Endothelial cell of umbilical vein (primary cell): ENCODE measurements at places on chromosomes 7 and 10. TPM values are rescaled to one million over a fixed set of nuclear protein-coding genes. Genes with fewer than 3 reads are reported as not detected.

The AGAP9 gene
- 8.9 and 14.4 TPM in 2 replicates for total RNA-seq

The ENTPD1 gene
- total RNA-seq, result 23.0 and 27.0 TPM in 2 replicates

The GRM8 gene
- not detected in 2 replicates for total RNA-seq

The STOX1 gene
- total RNA-seq, result 0.20 and 0.48 TPM in 2 replicates

The LBX1 gene
- not detected in 2 replicates for total RNA-seq

The HGF gene
- total RNA-seq, result 0.15 and 0.35 TPM in 2 replicates

The ESYT2 gene
- total RNA-seq, result 40.6 and 46.6 TPM in 2 replicates

The DHX32 gene
- 29.6 and 31.9 TPM in 2 replicates for total RNA-seq

The PAX4 gene
- total RNA-seq, result not detected in 2 replicates

The NUTM2B gene
- 0.14 and 0.86 TPM in 2 replicates for total RNA-seq

The MBL2 gene
- total RNA-seq, result not detected in 2 replicates

- H3K4me1 ChIP-seq, result no peaks in the 10 kb centered on the region
- DNase-seq, result no peak
- no peak overlapping the region for H3K27ac ChIP-seq
- no peaks in the 10 kb centered on the region for H3K27me3 ChIP-seq
- no peaks in the 10 kb centered on the region for H3K36me3 ChIP-seq
These were observed 519.6 kb downstream of the REEP3 start for GRCh38 chr10:64040781-64041180.

GRCh38 chr7:139777133-139777891 is 486 bp downstream of the HIPK2 start:
- peak overlapping the region; percentile 99 for H3K4me3 ChIP-seq
- H3K27ac ChIP-seq, result peak overlapping the region; percentile 74
- DNase-seq, result no peak
- H3K4me1 ChIP-seq, result peaks cover 23% of the 10 kb centered on the region

DNA sequence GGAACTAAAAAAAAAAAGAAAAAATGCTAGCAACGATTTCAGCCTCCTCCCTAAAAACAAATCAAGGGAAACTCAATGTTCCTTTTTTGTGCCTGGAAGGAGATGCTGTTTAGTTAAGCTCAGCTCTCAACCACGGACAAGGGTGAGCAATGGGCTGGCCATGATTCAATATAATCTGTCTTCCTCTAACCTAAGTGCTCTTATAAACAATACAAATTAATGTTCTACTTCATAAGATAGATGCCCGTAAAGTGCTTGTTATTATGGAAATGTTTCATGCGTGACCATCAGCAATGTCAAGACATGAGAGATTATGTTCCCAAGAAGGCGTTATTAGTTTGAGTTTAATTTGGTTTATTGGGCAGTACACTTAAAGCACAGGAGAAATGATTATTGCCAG is 320.3 kb downstream of the SFMBT2 start:
- no peak overlapping the region for H3K4me3 ChIP-seq
- DNase-seq, result no peak
- no peak overlapping the region for H3K27ac ChIP-seq
- no peaks in the 10 kb centered on the region for H3K36me3 ChIP-seq

DNA sequence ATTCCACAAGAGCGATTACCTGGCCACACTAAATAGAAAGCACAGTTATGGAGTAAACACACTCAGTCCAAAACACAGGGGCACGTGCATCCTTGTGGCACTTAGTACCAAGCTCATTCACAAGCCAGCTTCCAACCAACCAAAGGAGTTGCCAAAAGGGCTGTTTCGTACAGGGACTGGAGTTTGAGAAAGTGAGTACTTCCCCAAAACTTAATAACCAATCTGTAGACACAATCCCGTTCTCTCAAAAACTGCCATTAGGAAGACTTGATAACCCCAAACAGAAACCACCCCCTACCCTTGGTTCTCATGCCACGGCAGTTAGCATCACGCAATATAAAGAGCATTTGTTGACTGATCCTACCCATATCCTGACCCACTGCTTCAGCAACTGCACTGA is 166.2 kb upstream of the ASAH2 start:
- H3K4me3 ChIP-seq, result peak overlapping the region; percentile 86
- H3K36me3 ChIP-seq, result no peaks in the 10 kb centered on the region
- H3K27ac ChIP-seq, result no peak overlapping the region
- H3K4me1 ChIP-seq, result peaks cover 14% of the 10 kb centered on the region
- no peak for DNase-seq

GRCh38 chr7:98681951-98682350 is 64.9 kb downstream of the NPTX2 start:
- H3K4me1 ChIP-seq, result no peaks in the 10 kb centered on the region
- no peak for DNase-seq
- H3K4me3 ChIP-seq, result no peak overlapping the region
- H3K36me3 ChIP-seq, result no peaks in the 10 kb centered on the region

DNA sequence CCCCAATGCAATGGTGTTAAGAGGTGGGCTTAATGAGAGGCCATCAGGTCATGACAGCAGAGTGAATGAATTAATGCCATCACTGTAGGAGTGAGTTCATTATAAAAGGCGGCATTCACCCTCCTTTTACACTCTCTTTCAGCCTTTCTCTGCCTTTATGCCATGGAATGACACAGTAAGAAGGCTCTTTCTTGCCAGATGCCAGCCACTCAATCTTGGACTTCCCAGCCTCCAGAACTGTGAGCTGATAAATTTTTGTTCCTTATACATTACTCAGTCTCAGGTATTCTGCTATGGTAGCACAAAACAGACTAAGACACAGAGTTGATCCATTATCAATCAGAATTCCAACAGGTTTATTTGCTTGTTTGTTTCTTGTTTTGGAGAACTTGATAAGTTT is 3.2 kb downstream of the TCAF1 start:
- H3K36me3 ChIP-seq, result no peaks in the 10 kb centered on the region
- DNase-seq, result no peak
- H3K4me1 ChIP-seq, result peaks cover 15% of the 10 kb centered on the region
- H3K27ac ChIP-seq, result no peak overlapping the region
- no peak overlapping the region for H3K4me3 ChIP-seq

DNA sequence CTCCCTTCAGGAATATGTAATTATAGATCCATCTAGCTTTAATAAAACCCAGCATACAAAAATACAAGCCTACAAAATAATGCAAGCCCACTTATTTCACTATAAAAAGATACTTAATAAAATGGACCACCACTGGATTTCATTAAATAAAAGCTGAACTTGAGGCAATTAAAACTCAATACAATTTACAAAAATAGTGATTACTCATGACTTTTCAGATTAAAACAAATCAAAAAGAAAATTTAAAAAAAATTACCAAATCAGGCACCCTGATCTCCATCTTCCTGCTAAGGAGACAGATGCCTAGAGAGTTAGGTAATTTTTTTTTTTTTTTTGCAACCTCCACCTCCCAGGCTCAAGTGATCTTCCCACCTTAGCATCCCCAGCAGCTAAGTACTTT is 41.8 kb downstream of the PRTFDC1 start:
- H3K27ac ChIP-seq, result no peak overlapping the region
- H3K4me3 ChIP-seq, result no peak overlapping the region

DNA sequence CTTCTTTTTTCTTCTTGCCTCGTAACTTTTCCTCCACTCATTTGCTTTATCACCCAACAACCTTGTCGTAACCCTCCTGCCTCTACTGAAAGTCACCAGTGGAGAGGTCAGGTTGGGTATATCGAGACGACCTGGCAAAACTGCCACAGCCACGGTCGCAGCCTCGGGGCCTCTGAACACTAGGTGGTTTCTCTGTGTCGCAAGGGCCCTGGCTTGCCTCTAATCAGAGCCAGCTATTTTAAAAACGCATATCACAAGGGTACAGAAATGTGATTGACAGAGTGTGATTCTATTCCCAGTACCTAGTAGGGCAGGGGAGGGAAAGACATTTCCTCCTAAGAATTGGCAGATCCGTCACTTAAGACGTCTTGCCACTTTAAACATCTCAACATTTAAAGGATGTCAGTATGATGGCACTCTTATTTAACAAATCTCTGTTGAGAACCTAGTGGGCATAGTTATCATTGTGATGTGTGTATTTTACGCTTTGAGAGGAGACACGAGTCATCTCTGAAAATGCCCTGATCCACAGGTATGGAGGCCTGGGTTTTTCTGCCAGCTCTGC is 197.5 kb downstream of the ARHGAP21 start:
- no peaks in the 10 kb centered on the region for H3K4me1 ChIP-seq
- no peaks in the 10 kb centered on the region for H3K27me3 ChIP-seq
- DNase-seq, result no peak
- H3K4me3 ChIP-seq, result no peak overlapping the region
- no peak overlapping the region for H3K27ac ChIP-seq

GRCh38 chr10:119251315-119251708 is 43.9 kb downstream of the GRK5 start:
- peak overlapping the region; percentile 4 for H3K4me3 ChIP-seq
- H3K4me1 ChIP-seq, result peaks cover 61% of the 10 kb centered on the region
- peak; percentile 79 for DNase-seq
- no peaks in the 10 kb centered on the region for H3K27me3 ChIP-seq
- H3K36me3 ChIP-seq, result no peaks in the 10 kb centered on the region

- no peak overlapping the region for H3K4me3 ChIP-seq
- no peak overlapping the region for H3K27ac ChIP-seq
- no peak for DNase-seq
These were observed 73.4 kb downstream of the SRPK2 start for GRCh38 chr7:105315357-105315756.

- no peak overlapping the region for H3K4me3 ChIP-seq
- peak; percentile 27 for DNase-seq
- no peaks in the 10 kb centered on the region for H3K27me3 ChIP-seq
These were observed 299.1 kb downstream of the LHFPL3 start for GRCh38 chr7:104627516-104627915.

DNA sequence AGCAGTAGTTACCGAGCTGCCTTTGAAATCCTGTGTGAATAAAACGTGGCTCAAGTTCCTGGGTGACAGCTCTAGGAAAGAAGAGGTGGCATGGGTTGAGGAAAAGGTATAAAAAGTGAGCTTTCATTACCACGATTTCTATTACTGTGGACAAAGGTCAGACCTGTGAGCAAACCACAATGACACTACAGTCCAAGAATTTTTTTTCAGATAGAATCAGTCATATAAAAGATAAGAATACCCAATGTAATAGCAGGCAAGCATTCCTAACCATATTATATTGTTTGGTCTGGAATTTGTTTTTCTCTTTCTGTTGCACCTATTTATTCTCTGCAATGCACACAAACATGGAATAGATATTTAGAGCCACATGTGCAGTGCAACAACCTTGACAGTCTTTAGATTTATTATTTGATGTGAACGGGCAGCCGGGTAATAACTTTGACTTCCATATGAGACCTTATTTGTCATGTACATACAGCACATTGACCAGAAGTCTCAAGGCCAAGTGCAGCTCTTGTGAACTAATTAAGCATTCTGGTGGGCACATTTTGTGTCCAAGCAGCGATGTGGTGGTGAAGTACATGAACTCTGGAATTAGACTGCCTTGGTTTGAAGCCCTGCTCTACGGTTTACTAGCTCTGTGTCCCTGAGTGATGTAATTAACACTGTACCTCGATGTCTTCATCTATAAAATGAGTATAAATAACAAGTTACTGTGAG is 156.8 kb downstream of the NRCAM start:
- peak overlapping the region; percentile 81 for H3K27ac ChIP-seq
- H3K36me3 ChIP-seq, result no peaks in the 10 kb centered on the region
- peak; percentile 54 for DNase-seq
- H3K4me1 ChIP-seq, result peaks cover 48% of the 10 kb centered on the region

DNA sequence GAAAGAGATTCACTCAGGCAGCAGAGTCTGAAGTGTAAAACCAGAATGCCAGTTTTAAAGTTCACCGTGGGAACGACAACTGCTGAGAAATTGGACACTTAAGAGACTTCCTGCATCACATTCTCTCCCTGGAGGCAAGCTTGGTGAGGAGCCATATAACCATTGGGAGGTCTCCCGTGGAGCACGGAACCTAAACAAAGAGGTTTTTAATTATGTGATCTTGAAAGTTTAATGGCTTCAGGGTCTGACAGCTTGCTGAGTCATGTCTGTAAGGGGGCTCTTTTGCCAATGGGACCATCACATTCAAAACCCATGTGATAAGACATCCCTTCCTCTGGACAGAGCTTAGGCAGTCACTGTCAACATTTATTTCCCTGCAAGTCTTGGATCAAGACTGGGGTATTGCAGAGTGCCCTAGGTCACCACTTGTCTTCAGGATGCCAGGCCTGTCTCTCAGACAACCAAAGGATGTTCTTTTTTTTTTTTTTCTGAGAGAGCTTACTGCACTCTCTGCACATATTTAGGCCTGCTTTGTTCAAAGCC is 674.4 kb downstream of the TYW1 start:
- H3K4me1 ChIP-seq, result no peaks in the 10 kb centered on the region
- no peak overlapping the region for H3K27ac ChIP-seq
- H3K36me3 ChIP-seq, result no peaks in the 10 kb centered on the region
- H3K27me3 ChIP-seq, result no peaks in the 10 kb centered on the region

DNA sequence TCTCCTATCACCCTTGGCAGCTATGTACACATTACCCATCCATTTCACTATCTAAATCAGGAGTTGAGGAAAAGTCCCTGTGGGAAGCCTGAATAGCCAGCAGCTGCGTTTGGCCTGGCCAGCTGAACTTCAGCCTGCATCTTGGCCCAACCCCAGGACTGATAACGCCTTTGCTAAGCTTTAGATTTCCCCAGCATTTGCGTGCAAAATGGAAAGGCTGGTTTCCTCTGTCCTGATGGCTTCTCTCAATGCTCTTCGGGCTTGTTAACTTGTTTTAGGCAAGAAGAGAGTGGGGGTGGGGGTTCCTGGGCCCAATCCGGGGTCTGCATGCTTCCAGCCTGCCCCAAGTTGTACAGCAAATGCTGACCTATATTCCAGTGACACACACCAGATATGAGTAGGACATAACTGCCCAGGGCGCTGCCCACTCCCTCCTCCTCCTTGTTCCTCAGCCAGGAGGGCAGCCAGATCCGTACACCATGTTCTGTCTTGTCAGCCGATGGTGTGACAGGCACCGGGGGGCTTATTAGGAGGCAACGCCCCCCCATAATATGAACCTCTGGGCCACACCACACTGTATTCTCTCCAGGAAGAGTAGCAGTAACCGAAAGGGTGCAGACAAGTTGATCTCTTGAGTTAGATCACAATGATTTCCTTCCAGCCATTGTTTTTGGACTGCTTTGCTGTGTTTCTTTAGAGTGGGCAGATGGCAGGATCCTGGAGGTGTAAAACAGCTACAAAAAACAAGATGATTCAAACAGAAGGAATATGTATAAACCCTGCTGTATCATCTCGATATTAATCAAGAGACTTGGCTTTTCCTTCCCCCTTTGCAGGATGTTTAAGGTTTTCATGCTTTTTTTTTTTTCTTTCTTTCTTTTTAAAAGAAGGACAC is 339.0 kb downstream of the RNLS start:
- H3K27me3 ChIP-seq, result no peaks in the 10 kb centered on the region
- H3K4me3 ChIP-seq, result no peak overlapping the region
- H3K4me1 ChIP-seq, result peaks cover 22% of the 10 kb centered on the region
- DNase-seq, result peak; percentile 90
- peak overlapping the region; percentile 81 for H3K27ac ChIP-seq

GRCh38 chr7:30201161-30201666 is 66.4 kb downstream of the MTURN start:
- H3K27me3 ChIP-seq, result peaks cover 6% of the 10 kb centered on the region
- DNase-seq, result no peak
- H3K36me3 ChIP-seq, result no peaks in the 10 kb centered on the region
- no peaks in the 10 kb centered on the region for H3K4me1 ChIP-seq

GRCh38 chr10:97332591-97333350 is 1.8 kb downstream of the FRAT2 start:
- H3K27me3 ChIP-seq, result peaks cover 16% of the 10 kb centered on the region
- peak; percentile 82 for DNase-seq
- H3K4me3 ChIP-seq, result peak overlapping the region; percentile 84
- H3K27ac ChIP-seq, result peak overlapping the region; percentile 75
- H3K4me1 ChIP-seq, result peaks cover 11% of the 10 kb centered on the region

GRCh38 chr10:63744060-63744941 is 223.1 kb downstream of the REEP3 start:
- no peaks in the 10 kb centered on the region for H3K36me3 ChIP-seq
- peaks cover 4% of the 10 kb centered on the region for H3K27me3 ChIP-seq
- DNase-seq, result no peak
- H3K4me1 ChIP-seq, result no peaks in the 10 kb centered on the region
- H3K27ac ChIP-seq, result no peak overlapping the region
- no peak overlapping the region for H3K4me3 ChIP-seq
